ENCODE measurements at places on chromosomes 7 and 10.

GRCh38 chr10:95896071-95896850, 11.5 kb upstream of the CC2D2B start:
- DNase-seq = no peak

DNA sequence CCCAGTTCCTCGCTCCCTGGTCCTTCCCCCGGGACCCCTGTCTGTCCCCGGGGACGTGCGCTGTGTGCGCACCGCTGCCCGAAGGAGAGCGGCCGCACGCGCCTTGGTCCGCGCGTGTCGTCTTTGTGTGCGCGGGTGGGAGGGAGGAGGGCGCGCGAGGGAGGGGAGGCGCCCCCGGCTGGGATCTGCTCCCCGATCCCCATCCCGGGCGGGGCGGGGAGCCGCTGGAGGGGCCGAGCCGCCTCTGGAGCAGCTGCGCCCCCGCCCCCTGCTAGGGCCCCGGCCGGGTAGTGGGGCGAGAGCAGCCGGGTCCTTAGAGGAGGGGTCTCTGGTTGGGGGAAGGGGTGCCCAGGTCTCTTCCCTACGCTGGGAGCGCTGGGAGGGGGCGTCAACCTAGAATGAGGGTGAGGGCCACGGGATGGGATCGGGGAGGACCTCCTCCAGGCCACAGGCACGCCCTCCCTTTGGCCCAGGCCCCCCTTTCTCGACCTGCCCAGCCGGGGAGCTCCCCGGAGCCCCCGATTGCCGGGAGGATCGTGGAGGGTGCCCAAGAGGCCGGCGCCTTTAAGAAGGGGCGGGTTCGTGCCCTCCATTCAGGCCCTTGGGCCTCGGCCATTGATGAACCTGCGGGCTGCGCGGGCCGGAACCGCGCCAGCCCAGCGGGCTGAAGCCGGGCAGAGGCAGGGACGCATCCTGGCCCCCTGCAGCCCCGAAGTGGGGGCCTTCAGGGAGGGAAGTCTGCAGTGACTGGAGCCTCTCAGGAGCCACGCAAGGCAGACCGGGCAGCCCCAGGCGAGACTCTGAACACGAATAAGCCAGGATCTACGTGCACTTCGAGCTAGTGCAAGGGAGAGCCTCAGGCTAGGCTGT, 678 bp downstream of the SH2B2 start:
- no peak for DNase-seq

DNA sequence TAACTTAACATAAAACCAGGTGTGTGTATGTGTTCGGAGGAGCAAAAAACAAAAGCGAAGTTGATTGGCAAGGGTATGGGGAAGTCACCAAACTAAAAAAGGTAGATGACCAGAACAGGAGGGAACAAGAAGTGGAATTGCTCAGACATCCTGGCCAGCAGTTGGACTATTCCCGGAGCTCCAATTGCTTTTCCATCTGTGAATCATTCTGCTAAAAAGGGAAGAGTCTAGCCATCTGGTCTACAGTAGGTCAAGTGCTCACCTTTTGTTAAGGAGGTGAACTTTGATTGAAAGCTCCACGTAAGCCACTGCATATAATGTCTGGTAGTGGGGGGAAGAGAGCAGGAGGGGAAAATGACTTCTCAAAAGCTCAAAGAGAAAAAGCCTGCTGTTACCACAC, 50.0 kb upstream of the BET1 start:
- DNase-seq = no peak

DNA sequence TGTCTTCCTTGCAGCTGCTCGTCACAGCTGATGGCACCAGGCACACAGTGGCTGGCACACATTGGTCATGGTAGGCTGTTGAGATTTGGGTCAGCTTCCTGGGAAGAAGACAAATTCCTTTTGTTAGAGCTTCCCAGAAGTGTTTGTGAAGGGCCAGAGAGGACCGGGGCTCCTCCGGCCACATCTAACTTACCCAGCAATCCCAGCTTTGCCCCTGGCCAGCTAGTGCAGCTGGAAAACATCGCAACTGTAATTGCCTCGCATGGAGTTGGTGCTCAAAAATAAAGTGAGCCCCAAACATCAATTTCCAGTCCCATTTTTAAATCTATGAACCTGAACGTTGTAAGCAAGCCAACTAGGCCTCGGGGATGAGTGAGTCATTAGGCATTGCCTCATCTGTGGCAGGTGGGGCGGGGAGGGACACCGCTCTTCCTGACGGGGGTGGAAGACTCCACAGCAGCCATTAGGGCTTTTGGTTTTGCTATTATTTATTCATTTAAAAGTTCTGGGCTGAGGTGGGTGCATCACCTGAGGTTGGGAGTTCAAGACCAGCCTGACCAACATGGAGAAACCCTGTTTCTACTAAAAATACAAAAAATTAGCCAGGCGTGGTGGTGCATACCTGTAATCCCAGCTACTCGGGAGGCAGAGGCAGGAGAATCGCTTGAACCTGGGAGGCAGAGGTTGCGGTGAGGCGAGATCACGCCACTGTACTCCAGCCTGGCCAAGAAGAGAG, 12.4 kb downstream of the CPA5 start:
- no peak for DNase-seq

DNA sequence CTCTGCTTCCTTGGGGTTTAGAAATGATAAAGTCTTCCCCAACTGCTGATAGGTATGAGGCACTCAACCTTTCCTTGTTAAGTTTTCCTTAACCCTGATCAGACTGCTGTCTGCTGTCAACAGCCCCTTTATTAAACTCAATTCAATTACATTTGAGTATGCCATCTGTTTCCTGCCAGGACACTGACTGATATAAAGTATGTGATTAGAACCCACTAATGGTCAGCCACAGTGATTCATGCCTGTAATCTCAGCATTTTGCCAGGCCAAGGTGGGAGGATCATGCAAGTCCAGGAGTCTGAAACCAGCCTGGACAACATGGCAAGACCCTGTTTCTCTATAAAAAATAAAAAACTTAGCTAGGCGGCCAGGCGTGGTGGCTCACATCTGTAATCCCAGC, 18.1 kb downstream of the BAZ1B start:
- no peak for DNase-seq

DNA sequence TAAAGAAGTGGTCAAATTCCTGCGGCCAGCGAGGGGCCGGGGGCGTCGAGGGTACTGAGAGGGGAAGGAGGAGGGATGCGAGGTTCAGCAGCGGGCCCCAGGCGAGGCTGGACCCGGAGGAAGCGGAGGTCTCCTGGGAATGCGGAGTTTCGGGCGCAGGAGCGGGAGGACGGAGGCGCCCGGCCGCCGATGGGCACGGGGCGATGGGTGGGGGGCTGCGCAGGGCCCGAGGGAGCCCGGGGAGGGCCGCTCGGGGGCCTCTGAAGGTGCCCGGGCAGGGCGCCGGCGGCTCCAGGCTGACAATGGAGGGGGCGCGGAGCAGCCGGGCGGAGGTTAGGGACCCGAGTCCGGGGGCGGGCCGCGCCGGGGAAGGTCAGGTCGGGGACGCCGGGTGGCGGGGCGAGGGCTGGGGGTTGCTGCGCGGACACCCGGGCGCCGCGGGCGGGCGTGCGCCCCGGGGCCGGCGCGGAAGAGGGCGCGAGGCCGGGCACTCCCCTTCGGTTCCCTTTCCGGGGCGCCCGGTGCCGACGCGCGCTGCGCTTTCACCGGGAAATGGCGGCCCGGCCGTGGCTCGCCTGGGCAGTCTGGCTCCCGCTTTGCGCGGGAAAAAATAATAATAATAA, 683 bp downstream of the MACROH2A2 start:
- no peak for DNase-seq

- no peak for DNase-seq
Observed at GRCh38 chr10:103636492-103636891, 143.0 kb downstream of the NEURL1 start.

DNA sequence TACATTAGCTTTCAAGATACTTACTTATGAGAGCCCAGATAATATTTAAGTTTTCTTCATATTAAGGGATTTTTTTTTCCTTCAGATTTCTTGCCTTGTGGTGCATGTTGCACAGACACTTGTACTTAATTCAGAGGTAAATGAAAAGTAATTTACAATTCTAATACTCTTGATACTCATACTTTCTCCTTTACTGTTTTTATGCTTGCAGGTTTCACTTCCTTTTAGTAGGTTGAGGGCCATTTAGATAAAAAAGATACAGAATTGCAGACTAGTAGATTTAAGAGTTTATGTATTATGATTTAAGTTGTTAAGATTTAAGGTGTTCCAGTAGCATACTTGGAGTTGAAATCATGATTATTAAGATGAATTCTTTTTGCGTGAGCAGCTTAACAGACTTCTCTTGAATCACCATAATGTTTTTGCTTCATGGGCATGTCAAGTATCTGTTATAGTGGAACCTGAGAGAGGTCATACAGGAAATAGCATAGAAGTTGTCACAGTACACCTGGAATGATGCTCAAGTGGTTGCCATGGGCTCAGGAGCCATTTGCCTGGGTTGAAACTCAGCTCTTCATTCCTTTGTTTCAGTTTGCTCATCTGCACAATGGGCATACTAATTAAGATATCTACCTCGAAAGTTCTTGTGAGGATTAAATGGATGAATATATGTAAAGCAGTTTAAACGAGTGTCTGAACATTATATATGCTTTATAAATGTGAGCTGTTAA, 174.8 kb upstream of the PRPS1L1 start:
- DNase-seq = no peak

DNA sequence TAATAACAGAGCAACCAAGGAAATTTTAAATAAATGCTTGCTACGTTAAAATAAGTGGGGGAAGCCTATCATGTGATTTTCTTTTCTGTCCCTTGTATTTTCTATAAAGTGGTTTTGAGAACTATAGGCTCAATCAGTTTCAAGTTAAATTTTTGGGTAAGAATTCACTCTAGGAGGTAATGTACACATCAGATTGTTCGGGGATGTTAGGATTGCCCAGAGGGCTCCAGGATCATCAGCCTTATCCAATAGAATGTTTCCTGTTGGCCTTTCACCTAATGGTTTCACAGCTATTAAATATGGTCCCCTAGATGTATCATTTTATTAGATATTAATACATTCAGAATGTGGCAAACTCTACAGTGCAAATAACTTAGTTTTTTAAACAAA, 438.4 kb upstream of the NPVF start:
- no peak for DNase-seq

GRCh38 chr10:108566316-108567107, 1356.8 kb downstream of the XPNPEP1 start:
- no peak for DNase-seq

Measured in stimulated activated CD8-positive, alpha-beta memory T cell treated with anti-CD3 and anti-CD28 coated beads, Interleukin-7, amount 100 ng/mL, for 48 hours (primary cell).